ENCODE measurements at places on chromosomes 16 and 17.
A peak's percentile ranks its signal among the peaks of the same experiment; 100 is the strongest.

DNA sequence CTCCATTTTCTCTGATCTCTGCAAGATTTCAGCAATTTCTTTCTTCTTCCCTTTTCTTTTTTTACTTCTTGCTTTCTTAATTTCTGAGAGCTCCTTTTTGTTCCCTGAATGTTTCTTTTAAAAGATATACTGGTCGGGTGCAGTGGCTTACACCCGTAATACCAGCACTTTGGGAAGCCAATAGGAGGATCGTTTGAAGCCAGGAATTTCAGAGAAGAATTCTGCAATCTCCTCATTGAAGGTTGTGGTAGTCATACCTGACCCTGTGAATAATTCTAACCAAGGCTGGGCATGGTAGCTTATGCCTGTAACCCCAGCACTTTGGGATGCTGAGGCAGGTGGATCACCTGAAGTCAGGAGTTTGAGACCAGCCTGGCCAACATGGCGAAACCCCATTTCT, 15.6 kb upstream of the ABCC1 start:
- DNase-seq: no peak

GRCh38 chr16:78842950-78843349, 743.5 kb downstream of the WWOX start:
- no peak for DNase-seq

DNA sequence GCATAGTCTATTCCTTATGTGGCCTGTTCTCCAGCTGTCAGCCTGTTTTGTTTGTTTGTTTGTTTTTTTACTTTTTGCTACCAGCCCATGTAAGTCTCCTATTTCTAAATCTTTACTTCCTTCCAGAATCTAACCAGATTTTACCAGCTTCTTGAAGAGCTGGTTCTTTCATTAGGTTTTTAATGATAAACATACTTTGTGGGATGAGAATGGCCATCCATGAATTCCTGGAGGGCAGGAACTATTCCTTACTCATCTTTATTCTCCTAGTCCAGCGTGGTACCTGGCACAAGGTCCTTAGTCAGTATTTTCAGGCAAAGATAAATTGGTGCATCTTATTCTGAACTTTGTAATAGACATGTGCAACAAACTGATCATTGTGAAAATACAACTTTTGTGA, 17.3 kb downstream of the RSPRY1 start:
- no peak for DNase-seq

DNA sequence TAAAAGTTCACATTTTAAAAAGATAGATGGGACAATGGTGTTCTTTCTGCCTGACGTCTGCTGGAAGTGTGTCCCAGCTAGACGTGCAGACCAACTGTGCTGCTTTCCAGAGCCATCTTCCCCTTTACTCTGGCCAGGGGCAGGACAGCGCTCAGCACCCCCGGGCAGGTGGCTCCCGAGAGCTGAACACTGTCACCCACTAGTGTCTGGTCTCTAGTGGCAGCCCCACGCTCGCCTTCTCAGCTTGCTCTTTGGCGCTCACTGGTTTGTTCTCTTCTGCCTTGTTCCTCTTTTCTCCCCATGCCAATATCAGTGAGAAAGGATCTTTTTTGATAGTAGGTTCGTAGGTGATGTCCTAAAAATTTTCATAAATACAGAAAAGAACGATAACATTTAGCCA, 25.7 kb downstream of the ZC3H18 start:
- no peak for DNase-seq

DNA sequence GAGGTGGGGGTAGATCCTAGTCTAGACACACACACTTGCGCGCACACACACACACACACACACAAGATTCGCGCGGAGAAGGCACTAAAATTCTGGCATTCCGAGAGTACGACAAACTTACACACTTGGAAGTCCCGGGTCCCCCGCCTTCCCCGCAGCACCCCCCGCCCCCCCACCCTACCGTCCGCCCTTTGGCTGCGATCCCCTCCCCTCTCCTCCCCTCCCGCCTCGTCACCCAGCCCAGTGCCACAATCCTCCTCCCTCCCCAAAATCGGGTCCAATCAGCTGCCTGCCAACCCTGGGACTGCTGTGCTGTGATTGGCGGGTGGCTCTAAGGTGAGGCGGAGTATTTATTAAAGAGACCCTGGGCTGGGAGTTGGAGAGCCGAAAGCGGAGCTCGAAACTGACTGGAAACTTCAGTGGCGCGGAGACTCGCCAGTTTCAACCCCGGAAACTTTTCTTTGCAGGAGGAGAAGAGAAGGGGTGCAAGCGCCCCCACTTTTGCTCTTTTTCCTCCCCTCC, at the start of gene SOX9:
Gene SOX9 (plus strand): TSS at position 379 of the 522 bp plus-strand sequence. CDS start 372 bp downstream, outside the sequence.
- DNase-seq: peak; percentile 95

- no peak for DNase-seq
These were observed 516.6 kb upstream of the C16orf82 start for GRCh38 chr16:26550111-26550610.

- no peak for DNase-seq
These were observed 805 bp upstream of the C16orf95 start for GRCh38 chr16:87317750-87318644.

- DNase-seq: no peak
These were observed 18.5 kb downstream of the RAP1GAP2 start for GRCh38 chr17:2814481-2815341.

GRCh38 chr17:31841850-31842194, 17.2 kb downstream of the COPRS start:
- DNase-seq: no peak

GRCh38 chr17:51144266-51145022, 8.9 kb upstream of the NME1 start:
- DNase-seq: no peak

- no peak for DNase-seq
These were observed 379 bp downstream of the SNX29 start for GRCh38 chr16:11976850-11977375.

DNA sequence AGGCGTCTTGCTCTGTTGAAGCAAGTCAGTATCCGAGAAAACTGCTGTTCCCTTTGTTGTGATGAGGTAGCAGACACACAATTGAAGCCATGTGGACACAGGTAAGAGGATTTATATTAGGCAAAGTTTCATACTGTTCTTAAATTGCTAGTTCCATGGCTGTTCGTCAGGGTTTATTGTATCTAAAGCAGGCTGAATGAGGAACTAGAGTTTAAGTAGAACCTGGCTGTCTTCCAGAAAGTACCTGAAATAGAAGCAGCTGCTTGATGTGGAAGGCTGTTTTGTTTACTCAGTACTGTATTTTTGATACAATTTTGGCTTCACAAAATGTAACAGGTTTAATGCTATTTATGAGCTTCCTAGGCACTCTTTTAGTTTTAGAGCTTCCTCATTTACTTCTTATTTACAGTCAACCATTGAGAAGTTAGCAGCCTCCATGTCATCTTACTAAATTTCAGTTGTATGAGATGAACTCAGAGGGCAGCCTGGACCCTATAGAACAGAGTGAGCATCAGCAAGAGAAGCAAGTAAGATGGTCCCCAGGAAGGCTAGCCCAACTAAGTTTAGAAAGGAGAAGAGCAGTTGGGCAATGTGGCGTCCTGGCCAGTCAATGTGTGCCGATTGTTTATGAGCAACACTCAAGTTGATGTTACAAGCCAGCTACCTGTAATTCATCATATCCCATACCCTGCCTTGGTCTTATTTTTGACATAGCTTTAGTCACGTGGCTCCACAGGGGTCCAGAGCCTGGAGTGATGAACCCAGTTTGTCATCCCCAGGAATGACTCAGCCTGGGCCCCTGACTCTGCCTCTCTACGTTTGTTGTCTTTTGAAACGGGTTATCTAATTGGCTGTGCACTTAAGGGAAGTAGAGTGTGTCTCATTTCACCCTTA, 9.7 kb upstream of the ARL2BP start:
- no peak for DNase-seq

DNA sequence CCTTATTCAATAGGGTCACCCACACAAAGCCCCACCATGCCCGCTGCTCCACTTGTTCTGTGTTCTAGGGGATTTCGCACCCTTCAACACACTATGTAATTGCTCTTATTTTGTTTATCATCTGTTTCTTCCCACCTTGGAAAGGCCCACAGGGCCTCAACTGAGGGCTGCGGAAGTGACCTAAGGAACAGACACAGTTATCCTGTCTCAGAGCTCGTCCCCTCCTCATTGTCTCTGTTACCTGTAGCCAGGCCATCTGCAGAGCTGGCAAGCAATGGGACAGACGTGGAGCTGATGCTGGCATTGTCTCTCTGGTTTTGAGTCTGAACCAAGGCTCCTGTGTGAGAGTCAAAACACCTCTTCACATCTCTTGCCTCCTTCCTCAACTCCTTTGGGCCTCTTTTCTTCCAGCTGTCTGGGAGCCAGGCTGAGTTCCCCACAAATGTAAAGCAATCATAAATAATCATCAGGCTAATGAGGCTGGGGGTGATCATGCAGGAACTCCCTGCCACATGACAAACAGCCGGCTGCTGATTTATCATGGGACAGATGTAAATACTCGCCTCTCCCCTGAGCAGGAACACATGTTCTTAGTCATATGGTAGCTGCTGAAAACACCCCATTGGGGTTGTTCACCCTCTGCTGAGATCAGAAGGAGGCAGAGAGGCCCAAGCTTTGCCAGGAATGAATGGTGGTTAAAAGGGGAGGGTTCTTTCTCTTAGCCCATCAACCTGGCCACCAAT, 71.9 kb downstream of the AXIN2 start:
- no peak for DNase-seq

DNA sequence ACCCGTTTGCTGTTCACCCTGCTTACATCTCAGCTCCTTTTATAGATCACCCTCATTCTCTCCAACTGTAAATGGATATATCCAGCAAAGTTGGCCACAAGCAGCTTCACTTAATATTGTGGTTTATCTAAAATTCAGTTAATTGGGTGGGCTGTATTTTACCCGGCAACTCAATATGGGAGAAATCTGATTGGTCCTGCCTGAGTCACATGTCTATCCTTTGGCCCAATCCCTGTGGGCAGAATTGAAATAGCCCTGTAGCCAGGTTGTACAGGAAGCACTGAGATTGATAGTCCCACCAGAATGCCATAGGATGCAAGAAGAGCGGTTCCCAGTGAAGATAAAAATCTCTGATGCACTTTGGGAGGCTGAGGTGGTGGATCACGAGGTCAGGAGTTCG, 73.2 kb downstream of the AIPL1 start:
- DNase-seq: no peak

GRCh38 chr16:84548508-84548907, 44.0 kb upstream of the MEAK7 start:
- peak; percentile 67 for DNase-seq

- DNase-seq: no peak
These were observed 2.8 kb downstream of the DCUN1D3 start for GRCh38 chr16:20897253-20897897.

GRCh38 chr17:9468937-9469336, 106.7 kb downstream of the STX8 start:
- no peak for DNase-seq

DNA sequence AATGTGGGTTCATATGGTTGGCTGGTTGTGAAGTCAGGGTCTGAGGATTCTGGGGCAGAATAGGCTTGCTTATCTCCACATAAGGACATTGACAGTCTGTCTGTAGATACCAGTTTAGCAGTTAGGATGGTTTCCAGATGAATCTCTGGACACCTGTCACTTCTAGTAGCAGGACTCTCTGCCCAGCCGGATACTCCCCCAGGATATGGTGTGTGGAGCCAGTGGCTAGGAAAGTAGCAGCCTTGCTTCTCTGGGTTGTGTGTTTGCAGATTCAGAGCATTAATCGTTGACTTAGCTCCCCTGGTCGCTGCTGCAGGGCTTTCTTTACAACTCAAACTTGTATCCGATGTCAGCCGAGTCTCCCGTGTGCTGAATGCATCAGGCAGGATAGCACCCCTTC, 45.2 kb downstream of the CLEC16A start:
- DNase-seq: no peak

DNA sequence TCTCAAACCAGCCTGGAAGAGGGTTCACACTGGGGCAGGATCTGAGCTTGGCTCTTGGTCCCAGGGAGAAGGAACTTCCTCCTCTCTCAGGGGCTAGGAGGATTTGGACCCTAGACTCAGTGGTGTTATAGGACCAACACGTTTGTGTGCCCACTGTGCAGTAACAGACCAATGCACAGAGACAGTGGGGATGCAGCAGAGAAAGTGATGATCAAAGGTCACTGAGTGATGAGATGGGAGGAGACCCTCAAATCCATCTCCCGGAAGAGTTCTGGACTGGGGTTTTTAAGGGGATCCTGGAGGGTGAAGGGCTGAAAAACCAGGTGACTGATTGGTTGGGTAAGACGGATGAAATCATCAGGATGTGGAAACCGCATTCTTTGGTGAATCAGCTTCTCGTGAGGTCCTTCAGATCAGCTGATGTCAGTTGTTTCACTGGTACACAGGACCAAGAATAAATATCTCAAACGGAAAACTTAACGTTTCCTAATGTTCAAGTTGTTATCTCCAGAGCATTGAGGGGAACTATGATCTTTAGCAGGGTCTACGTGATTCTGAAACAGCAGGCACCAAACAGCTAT, 3.3 kb upstream of the VAC14 start:
- no peak for DNase-seq

- no peak for DNase-seq
These were observed 2.3 kb upstream of the ITGA3 start for GRCh38 chr17:50053654-50053960.

- DNase-seq: no peak
These were observed 88.0 kb downstream of the STXBP4 start for GRCh38 chr17:55056526-55056925.

GRCh38 chr17:10699856-10700255, 2.5 kb downstream of the ADPRM start:
- no peak for DNase-seq

DNA sequence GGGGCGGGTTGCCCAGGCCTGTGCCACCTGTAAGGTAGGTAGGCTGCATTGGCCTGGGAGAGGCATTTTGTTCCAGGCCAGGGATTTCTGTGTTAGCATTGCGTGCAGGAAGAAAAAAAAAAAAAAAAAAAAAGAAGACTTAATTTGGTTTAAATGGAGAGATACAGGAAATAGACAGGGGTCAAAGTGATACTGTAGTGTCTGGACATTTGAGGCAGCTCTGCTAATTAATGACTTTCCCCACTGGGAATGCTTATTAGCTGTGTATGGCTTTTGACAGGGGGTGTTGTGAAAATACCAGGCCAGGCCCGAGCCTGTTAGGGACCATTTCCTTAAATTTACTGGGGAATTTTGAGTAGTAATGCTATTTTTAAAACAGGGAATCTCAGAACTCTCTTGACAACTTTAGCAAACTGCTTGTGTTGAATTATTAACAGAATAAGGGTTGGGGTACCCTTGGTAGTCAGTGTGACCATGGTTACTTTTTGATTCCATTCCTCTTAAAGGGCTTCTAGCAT, 1.0 kb downstream of the MAP2K4 start:
- DNase-seq: no peak

DNA sequence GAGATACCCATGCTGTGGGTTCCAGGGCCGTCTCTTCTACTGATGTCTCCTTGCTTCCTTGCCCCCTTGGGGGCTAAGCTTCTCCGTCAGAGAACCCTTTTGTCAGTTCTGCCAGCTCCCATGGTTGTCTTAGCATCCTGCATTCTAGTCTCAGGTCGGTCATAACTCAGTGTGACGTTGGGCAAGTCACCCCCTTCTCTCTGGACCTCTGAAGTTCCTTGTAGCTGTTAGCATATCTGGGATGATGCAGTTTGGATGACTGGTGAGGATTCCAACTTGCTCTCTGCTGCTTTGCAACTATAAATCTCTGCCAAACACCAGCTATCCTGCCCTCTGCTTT, 8.9 kb upstream of the MYL4 start:
- DNase-seq: no peak

All from substantia nigra (tissue), 51 donors.